ENCODE measurements at places on chromosomes 6 and 20. TPM values are rescaled to one million over a fixed set of nuclear protein-coding genes. Genes with fewer than 3 reads are reported as not detected.

Gene ZNF512B
- 12.5 TPM for total RNA-seq

DNA sequence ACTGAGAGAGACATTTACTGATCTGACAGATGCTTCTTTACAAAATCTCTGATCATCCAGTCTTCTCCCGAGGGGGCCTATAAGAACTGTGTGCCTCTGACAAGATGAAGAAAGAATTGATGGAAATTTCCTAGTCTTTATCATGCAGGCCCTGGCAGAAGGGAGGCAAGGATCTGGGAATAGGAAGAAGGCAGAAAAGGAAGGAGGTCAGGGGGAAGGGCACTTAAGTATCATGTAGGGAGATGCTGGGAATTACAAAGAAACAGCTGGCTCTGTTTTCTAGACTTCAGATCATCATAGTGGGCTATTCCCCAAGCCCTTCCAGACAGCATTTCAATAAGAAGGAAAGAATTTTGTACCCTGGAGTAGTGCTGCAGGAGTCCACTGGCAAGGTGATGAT, 243.3 kb upstream of the MOCS1 start:
- DNase-seq = no peak
- H3K27ac ChIP-seq = no peak overlapping the region
- peaks cover 8% of the 10 kb centered on the region for H3K27me3 ChIP-seq
- no peaks in the 10 kb centered on the region for H3K4me1 ChIP-seq

Gene C6orf15
- not detected for total RNA-seq

GRCh38 chr6:43436577-43437282, 9.4 kb downstream of the ABCC10 start:
- peaks cover 6% of the 10 kb centered on the region for H3K36me3 ChIP-seq
- H3K4me3 ChIP-seq = no peak overlapping the region
- H3K27ac ChIP-seq = peak overlapping the region; percentile 30
- no peak for DNase-seq
- no peaks in the 10 kb centered on the region for H3K27me3 ChIP-seq

Gene DCBLD1
- total RNA-seq = 4.5 TPM

DNA sequence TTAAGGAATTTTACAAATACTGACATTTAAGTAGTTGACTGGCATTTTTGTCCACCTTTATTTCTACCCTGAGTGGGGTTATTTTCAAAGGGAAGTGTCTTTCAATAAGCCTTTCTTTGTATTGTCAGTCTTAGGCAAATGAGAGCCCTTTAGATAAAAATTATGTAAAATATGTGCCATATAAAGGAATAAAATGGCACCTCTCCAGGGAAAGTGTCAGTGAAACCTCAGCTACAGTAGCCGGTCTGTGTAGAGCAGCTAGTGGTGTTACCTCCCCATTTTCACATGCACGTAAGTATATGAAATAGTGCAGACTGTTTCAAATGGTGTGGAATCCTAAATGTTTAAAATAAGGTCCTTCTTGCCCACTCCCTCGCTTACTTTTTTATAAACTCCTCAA, 5.0 kb downstream of the FAM217B start:
- H3K27ac ChIP-seq = no peak overlapping the region
- H3K36me3 ChIP-seq = peaks cover 11% of the 10 kb centered on the region
- no peak for DNase-seq
- no peaks in the 10 kb centered on the region for H3K27me3 ChIP-seq
- no peak overlapping the region for H3K4me3 ChIP-seq

DNA sequence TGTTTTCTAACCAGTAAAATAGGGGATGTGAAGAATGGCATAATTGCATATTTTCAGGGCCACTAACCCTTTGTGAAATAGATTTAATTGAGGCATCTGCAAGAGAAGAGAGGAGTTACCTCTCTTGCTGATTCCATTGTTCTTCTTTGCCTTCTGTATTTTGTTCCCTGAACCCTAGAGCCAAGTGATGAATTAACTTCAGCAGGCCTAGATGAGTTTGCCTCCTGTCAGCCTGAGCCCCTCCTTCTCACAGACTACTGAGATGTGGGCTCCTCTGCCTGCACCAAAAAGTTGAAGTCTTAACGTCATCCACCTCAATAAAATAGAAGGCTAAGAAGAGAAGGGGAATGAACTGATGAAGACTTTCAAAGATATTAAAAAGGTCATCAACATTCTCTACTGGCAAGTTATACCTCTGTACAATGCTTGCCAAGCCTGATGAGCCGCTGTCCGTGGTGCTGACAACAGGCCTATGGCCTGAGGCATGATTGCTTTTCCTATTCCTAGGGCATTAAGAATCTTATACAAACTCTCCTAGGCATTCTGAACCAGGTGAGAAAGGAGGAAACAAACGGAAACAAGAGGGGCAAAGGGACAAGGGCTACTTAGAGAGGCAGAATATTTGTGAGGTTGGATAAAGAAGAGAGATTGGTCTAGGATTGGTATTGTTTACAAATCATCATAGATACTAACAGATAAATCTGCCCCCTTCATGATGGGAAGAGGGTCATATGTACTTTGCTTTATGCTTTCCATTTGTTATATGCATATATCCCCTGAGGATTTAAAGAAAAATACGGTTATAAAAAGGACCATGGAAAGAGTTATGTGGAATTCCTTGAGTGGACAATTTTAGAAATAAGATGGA, 46.8 kb downstream of the CD24 start:
- H3K4me1 ChIP-seq = no peaks in the 10 kb centered on the region
- no peak overlapping the region for H3K4me3 ChIP-seq
- peak; percentile 38 for DNase-seq
- no peak overlapping the region for H3K27ac ChIP-seq
- H3K36me3 ChIP-seq = no peaks in the 10 kb centered on the region

GRCh38 chr6:108277295-108277694, 16.5 kb upstream of the SNX3 start:
- H3K27ac ChIP-seq = no peak overlapping the region
- no peak overlapping the region for H3K4me3 ChIP-seq
- no peaks in the 10 kb centered on the region for H3K4me1 ChIP-seq
- DNase-seq = no peak

GRCh38 chr20:34350095-34350494, 13.0 kb upstream of the ITCH start:
- no peaks in the 10 kb centered on the region for H3K36me3 ChIP-seq
- DNase-seq = no peak
- no peak overlapping the region for H3K4me3 ChIP-seq
- no peaks in the 10 kb centered on the region for H3K27me3 ChIP-seq
- peaks cover 8% of the 10 kb centered on the region for H3K4me1 ChIP-seq
- H3K27ac ChIP-seq = no peak overlapping the region

DNA sequence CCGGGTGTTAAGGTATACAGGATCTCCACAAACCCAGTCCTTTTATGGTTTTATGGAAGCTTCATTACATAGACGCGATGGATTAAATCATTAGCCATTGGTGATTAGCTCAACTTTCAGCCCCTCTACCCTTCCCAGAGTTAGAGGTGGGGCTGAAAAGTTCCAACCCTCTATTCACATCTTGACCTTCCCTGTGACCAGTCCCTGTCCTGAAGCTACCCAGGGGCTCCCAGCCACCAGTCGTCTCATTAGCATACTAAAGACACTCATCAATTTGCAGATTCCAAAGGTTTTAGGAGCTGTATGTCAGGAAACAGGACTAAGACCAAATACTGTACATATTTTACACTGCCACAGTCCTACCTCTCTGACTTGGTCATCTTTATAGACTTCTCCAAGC, 21.0 kb downstream of the KHDC1L start:
- no peaks in the 10 kb centered on the region for H3K36me3 ChIP-seq
- no peaks in the 10 kb centered on the region for H3K27me3 ChIP-seq
- H3K4me1 ChIP-seq = no peaks in the 10 kb centered on the region
- DNase-seq = no peak
- H3K4me3 ChIP-seq = no peak overlapping the region
